ENCODE measurements at places on chromosomes 1 and 21. TPM values are rescaled to one million over a fixed set of nuclear protein-coding genes. Genes with fewer than 3 reads are reported as not detected.

GRCh38 chr1:201252944-201253371 lies 30.3 kb upstream of the PKP1 start:
- no peak for DNase-seq

- no peak for DNase-seq
Observed at GRCh38 chr1:18534810-18535205, 54.1 kb downstream of the KLHDC7A start.

DNA sequence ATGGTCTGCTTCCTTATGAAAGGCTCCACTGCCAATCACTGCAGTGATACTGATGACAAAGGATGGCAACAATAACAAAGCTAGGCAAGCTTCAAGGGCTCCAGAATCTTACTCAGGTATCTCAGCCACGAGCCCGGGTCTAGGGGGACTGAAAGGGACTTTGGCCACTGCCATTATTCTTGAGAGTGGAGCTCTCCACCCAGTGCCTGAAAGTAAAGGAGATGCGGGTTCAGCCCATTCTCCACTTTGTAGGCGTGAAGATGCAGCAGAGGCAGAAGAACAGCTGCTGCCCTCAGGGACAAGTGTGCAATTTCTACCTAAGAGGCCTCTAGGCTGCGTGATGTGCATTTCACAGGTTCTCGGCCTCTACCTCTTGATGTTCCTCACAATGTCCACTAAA lies 31.4 kb upstream of the SLAMF9 start:
- DNase-seq = no peak

DNA sequence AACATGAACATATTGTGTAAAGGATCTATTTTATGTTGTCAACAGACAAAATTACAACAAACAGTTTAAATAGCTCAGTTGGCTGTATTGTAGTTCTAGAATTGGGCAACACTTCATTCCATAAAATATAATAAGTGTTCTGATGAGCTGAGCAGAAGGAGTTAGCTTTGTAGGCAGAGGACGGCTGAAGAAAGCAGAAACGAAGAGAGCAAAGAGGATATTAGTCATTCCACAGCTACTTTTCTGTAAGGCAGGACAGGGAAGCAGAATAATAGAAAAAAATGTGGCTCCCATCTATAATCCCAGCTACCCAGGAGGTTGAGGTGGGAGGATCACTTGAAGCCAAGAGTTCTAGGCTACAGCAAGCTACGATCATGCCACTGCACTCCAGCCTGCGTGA lies 20.2 kb upstream of the IVNS1ABP start:
- DNase-seq = no peak

DNA sequence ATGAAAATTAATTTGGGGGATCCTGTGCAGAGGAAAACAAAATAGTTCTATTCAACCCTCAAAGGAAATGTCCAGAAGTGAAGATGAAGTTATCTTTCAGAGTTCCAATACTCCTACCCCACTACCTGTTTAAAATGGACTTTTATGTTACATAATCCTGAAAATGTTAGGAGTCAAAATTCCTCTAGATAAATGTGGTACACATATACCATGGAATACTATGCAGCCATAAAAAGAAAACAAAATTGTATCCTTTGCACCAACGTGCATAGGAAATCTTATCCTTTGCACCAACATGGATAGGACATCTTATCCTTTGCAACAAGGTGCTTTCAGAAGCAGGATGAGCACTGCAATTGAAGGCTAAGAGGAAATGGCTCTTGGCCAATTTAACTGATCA lies 245.2 kb downstream of the LTN1 start:
- no peak for DNase-seq

DNA sequence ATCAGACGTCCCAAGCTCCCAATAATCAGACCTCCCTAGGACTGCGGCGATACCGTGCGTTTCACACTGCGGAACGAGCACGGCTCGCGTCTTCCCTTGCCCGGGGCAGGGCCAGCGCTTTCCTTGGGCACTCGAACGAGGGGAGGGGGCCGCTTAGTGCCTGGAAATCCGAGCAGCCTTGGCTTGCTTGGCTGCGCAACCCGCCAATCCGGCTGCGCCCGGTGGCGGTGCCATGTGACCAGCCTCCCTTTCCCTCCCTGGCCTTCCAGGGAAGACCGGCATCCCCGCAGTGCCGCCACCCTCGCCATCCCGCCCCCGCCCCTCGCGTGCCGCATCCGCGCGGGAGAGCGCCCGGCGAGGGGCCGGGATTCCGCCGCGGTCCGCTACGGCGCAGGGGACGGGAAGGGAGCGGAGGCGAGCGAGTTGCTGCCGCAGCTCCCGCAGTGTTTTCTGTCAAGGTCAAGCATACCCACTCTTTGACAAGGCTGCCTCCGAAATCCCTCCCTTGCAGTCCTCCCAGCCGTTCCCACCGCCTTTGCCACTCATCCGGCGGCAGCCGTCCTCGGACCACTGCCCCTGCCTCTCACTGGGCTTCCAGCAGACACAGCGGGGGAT lies 8.3 kb upstream of the RNF19B start:
- peak; percentile 73 for DNase-seq

DNA sequence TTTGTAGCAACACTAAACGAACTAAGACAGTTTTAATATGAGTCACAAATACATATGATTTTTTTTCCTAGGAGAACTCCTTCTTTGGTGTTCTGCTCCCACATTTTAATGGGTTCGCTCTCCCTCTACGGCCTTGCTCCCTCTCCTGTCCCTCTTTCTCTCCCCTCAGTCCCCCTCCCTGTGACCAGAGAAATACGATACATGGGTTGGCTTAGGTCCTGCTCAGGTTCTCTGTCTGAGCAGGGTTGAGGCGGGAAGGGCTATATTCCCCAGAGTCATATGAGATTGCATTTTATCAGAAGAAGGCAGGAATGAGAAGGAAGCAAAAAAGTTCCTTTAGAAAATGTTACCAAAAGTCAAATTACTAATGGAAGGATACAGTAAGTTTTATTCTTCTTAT lies 44.6 kb downstream of the UBE2U start:
- no peak for DNase-seq

DNA sequence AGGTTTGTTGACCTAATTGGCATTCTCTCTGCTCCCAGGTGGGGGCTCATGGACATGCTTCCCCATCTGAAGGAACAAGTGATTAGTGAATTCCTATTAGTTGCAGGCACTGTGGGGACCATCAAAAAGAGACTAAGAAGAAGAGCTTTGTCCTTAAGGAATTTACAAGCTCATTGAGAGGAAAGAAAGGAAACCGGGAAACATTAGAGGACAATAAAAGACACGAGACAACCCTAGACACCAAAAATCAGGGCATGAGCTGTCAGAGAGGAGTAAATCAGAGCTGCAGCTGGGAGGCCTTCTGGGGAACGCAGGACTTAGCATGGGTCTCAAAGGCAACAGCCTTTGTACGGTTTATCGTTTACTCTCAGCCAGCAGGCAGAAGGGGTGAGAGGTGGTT lies 45.1 kb downstream of the BACE2 start:
- no peak for DNase-seq

- no peak for DNase-seq
Observed at GRCh38 chr1:223667484-223668182, 2.1 kb upstream of the CAPN8 start.

DNA sequence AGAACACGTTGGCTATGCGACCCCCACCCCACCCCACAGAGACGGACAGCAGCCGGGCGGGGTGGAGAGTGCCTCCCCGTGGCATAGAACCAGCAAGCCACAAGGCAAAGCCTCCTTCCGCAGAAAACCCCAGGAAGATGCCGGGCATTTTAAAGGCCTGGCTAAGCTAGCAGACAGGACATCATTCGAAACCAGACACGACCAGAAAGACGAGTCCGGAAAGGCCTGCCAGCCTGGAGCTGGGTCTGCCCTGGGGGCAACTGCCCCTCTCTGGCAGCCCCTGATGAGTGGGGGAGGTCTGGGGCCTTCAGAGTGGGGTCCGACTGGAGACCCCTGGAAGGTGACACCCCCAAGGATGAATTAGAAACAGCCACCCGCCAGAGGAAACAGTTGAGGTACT lies 8.5 kb downstream of the FTCD start:
- no peak for DNase-seq

DNA sequence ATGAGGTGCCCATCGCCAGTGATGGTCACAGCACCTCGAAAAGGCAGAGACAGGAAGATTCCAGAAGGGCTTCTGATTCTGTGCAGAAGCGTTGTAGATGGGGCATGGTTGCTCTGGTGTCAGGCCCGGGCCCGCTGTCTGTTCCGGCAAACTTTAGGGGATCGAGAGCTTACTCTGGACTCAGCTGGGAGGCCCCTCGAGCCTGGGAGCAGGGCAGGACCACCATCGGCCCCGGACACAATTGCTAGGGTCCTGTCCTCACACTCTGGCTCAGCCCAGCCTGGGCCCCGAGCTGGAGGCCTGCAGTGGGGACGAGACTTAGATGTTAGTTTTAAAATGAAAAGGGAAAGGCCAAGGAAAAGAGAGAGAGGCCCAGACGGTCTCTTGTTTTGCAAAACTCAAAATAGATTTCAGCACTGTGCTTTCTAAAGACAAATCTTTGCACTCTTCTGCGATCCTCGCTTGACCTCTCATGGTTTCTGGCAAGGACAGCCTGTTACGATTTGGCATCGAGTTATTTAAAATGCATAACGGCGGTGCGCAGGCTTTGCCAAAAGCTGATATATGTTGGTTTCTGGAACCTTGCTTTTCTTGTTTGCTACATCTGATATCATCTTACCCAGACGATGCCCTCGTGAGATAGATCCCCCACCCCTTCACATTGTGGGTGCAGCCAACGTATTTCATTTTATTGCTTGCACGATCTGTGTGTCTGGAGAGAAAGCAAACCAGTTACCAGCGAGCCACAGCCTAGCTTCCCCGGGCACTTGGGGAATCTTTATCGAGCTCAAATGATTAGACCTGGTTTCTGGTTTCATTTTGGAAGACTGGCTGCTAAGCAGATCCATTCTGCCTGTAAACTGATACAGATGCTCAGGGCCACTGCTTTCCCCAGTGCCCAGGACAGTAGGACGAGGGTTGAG lies 58.0 kb downstream of the PRDM16 start:
- DNase-seq = no peak

- DNase-seq = peak; percentile 46
Observed at GRCh38 chr1:197464044-197464443, 196.0 kb downstream of the CRB1 start.

DNA sequence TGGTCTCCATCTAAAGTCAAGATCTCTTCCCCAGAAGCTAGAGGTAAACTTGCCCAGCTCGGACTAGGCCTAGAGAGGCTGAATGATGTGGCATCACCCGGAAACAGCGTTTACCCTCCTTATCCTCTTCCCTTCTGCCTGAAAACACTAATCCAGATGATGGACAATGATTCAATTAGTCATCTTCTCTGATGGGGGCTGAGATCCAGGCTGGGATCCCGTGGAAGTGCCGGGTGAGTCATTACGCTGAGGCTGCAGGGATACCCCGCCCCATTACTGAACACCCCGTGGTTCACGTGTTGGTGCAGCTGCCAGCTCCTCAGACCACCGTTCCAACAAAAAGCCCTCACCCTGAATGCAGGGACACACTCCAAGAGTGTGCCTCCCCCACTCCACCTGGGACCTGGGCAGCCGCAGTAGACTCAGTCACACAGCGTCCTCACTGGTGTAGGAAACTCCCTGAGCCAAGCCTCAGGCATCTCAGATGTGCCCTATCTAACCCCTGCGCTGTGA lies 2.0 kb downstream of the S100A6 start:
- peak; percentile 72 for DNase-seq

GRCh38 chr1:76198452-76198851 lies 123.9 kb downstream of the ST6GALNAC3 start:
- DNase-seq = no peak

DNA sequence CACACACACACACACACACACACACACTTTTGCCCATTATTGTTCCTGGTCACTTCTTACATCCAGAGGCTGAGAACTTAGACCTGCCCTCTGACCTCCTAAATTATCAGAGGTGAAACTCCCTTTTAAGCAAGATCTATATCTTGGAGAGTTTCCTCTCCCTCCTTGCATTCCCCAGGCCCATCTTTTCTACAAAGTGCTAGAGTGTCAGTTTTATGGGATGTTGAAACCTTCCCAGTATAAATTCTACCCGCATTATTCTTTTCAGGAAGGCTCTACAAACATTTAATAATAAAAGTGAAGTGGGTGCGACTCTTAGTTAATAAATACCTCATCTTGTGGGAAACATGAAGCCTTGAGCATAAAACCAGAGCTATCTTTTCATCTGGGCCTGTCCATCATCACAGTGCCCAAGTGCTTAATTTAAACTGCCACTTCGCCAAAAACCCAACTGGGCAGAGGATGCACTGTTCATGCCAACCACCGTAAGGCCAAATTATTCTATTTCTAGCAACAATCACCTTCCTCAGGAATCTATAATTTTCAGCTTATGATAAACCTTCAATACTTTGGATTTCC lies 458.2 kb upstream of the RUNX1 start:
- no peak for DNase-seq

GRCh38 chr1:113142791-113143190 lies 69.8 kb downstream of the LRIG2 start:
- no peak for DNase-seq

DNA sequence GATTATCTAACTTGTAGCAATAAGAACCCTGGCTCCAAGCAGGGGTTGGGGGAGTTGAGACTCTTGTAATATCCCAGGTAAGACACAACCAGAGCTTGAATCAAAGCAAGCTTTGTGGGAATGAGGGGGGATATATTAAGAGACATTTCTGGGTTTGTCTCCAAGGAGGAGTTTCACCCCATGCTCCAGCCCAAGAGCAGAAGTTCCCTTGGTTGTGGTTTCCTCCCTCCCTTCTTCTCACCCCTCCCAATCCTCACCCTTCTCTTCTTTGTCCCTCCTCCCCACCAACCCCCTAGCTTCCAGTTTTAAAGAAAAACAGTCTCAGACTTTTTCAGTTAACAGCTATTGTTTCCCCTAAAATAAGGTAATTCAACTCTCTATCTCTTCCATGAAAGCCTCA lies 11.9 kb downstream of the TRAF3IP3 start:
- DNase-seq = no peak

GRCh38 chr1:109806733-109807400 lies 43.1 kb upstream of the EPS8L3 start:
- DNase-seq = no peak

- DNase-seq = no peak
Observed at GRCh38 chr1:179302070-179302469, 8.5 kb downstream of the SOAT1 start.

DNA sequence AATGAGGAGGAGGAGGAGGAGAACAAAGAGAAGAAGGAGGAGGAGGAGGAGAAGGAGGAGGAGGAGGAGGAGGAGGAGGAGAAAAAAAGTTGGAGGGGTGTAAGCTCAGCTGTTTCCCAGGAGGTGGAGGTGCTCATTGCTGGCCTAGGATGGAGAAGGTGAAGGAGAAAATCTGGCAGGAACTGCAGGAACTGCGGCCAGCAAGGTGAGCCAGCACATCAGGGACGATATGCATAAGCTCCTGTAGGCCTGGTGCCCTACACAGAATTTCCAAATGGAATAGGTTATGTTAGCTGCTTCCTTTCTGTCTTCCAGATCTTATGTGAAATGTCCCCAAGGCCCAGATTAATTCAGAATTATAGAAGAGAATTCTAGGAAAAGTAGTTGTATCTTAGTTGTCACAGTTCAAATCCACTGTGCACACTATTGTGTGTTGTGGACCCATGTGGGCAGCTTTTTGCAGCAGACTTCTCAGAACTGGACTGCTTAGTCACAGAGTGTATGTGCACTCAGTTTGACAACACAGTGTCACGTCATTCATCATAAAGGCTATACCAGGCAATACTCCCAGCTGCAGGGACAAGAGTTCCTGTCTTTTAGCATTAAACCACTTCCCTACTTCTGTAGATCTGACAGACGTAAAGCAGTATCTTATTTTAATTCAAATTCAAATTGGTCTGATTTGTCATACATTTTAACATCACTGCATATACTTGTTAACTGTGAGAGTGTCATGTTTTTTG lies 303.7 kb downstream of the HLX start:
- DNase-seq = no peak

Gene CNR2
- total RNA-seq = not detected

Gene DCDC2B
- total RNA-seq = not detected

Gene NPR1
- 2.8 TPM for total RNA-seq

Gene IQGAP3
- 4.2 TPM for total RNA-seq

Gene VSIG8
- not detected for total RNA-seq

Gene TENT5C
- 4.1 TPM for total RNA-seq

Gene OR2T33
- not detected for total RNA-seq
